ENCODE measurements at places on chromosomes 12 and 14.

- DNase-seq, result no peak
Observed at GRCh38 chr14:60355768-60356167, 106.7 kb downstream of the PPM1A start.

DNA sequence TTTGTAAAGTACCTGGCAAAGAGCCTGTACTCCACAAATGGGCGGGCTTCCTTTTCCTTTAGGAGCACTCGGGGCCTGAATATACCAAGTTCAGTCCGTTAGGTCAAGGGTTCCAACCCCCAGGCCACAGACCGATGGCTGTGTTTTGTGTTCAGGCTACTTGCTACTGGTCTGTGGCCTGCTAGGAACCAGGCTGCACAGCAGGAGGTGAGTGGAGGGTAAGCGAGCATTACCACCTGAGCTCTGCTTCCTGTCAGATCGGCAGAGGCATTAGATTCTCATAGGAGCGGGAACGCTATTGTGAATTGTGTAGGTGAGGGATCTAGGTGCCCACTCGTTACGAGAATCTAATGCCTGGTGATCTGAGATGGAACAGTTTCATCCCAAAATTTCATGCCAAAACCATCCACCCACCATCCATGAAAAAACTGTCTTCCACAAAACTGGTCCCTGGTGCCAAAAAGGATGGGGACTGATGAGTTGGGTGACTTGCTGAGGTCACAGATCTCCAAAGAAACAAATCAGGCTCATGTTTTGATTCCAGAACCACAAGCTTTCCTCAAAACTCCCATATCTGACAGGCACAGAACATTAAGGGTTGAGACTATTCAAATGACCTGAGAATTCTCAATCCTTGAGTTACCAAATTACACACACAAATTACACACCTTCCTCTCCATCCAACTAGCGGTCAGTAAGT is 4.2 kb downstream of the CSRP2 start:
- no peak for DNase-seq

DNA sequence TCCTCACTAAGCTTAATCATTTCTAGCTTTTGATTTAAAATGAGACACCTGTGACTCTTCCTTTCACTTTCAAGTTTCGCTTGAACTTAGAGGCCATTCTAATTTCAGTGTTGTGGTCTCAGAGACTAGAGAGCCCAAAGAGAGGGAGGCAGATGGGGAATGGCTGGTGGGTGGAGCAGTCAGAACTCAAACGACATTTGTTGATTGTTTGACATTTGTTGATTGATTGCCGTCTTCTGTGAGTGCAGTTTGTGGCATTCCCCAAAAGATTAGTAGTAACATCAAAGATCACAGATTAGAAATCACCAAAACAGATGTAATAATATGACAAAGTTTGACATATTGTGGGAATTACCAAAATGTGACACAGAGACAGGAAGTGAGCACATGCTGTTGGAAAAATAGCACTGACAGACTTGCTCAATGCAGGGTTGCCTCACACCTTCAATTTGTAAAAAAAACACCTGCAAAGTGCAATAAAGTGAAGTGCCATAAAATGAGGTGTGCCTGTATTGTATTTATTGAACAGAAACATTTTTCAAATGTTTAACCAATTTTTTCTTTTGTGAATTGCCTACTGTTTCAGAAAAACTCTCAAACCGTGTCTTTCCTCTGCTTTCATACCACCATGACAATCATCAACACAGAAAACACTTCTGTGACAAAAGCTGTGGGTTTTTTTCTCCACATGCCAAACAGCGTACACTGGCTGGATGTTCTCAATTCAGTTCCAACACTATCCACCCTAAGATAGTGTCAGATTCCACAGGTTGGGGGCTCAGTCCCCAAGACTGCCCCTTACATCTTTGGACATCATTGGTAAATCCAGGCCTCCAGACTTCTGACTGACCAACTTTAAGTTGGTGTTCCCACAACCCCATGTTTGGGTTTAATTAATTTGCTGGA is 376.3 kb upstream of the RGS6 start:
- peak; percentile 68 for DNase-seq

DNA sequence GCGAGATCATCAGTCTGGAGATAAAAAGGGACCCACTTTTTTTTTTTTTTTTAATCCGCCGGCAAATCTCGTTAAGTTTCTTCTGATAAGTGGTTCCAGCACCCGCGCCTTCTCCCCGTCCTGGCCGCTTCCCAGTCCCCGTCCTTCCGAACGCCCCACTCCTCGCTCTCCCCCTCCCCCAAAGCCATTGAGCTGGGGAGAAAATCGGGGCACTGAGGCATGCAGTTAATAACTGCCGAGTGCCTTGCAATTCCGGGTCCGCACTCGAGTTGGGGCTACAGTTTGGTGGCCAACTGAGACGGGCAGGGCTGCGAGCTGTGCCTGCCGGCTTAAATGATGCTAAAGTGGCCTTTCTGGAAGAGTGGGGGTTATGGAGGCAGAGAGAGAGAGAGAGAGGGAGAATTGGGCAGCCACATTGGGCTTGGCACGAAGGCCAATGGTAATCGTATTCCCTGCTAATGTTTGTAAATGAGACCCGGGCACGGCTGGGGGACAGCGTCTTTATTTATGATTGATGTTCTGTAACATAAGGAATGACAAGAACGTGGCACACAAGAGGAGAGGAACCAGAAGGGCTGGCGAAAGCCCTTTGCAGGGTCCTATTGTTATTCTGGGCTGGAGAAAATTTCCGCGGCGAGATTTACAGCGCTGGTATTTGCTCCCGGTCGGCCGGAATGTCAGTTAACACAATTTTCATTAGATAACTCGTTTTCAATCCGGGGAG is 115.4 kb upstream of the MYL2 start:
- no peak for DNase-seq

DNA sequence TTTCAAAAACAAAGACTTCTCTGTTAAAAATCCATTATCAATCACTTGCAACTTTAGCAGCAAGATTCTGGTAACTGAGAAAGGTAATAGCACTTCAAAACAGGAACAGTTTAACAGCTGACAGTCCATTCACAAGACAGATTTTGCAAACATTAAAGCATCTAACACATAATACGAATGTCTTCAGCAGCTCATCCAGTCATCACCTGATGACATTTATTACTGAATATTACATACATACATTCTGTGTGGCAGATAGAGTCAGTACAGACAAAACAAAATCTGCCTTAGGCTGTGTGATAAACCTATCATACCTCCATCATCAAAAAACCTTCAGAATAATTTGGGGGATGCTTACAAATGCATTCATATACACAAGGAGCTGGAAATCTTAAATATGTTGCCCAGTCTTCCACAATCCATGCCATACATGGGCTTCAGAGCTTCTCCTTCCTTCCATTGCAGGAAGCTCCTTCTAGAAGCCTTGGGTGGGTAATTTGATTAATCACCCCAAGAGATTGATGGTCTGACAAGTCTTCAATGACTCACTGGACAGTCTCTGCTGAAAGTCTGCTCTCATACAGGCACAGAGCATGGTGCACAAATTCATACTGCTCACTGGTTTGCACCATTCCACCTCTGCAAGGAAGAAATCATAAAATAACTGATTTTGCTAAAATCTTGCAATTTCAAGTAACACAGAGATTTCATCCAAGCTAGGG is 1.6 kb upstream of the PTPRB start:
- no peak for DNase-seq

DNA sequence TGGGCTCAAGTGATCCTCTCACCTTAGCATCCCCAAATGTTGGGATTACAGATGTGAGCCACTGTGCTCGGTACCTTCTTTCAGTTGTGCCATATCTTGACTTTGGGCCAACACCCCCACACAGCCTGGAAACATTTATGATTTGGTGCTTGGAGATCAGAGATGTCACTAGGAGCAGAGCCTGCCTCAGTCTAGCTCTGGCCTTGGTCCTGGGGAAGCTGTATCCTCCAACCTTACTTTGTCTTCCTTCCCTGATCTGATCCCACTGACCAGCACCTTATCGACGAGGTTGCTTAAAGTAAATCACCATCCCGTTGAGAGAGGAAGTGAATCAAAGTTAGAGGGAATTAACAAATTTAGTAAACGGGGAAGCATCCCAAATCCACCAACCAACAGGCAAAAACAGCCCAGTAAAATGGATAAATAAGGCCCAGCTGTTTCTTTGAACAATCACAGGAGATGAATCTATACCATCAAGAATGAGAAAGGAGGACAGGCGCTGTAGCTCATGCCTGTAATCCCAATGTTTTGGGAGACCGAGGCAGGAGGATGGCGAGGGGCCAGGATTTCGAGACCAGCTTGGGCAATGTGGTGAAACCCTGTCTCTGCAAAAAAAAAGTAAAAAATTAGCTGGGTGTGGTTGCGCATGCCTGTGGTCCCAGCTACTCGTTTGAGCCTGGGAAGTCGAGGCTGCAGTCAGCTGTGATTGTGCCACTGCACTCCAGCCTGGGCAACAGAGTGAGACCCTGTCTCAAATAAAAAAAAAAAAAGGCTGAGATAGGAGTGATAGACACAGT is 3.4 kb downstream of the PLBD2 start:
- no peak for DNase-seq

GRCh38 chr14:94476023-94476422 is at the start of gene SERPINA9:
Gene SERPINA9 (minus strand): TSS chr14:94476197. CDS start chr14:94469840, 6,357 bp downstream.
- DNase-seq, result no peak

- DNase-seq, result no peak
Observed at GRCh38 chr12:27285403-27285802, 41.3 kb downstream of the STK38L start.

GRCh38 chr14:90759370-90760077 is 56.7 kb downstream of the TTC7B start:
- no peak for DNase-seq

GRCh38 chr12:82174936-82175335 is 183.3 kb downstream of the CCDC59 start:
- DNase-seq, result no peak

- no peak for DNase-seq
Observed at GRCh38 chr14:68380329-68380741, 412.5 kb downstream of the ZFP36L1 start.

DNA sequence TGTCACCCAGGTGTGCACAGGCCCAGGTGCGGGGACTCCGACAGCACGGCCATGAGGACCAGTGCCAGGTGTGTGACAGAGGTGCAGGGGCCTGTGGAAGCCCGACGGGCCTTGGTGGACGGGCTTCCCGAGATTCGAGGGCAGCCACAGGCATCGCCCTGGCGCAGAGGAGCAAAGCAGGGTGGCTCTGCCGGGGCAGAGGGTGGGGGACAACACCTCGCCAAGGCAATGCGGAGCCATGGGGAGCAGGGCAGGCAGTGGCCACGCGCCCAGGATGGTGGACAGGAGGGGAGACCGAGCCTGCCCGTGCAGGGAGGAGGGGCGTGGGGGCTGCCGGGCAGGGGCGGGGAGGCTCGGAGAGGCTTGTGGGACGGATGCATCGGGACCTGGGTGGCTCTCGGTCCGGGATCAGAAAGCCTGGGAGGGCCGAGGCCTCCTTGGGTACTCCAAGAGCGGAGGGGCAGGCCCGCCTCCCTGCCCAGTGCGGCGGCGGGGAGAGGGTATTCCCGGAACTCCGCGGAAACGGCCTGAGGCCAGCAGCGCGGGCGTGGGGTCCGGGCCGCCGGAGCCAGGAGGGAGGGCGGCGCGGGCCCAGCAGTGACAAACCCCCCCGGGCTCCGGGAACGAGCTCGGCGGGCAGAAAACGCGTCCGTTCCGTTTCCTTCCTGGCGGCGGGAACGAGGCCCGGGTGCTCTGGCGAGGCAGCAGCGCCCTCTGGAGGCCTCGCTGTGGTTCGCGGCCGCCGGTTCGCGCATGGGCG is 1.6 kb downstream of the TMEM121 start:
- peak; percentile 68 for DNase-seq

GRCh38 chr12:56723889-56724700 is 1.0 kb downstream of the NACA start:
- DNase-seq, result no peak

- DNase-seq, result no peak
Observed at GRCh38 chr14:54137614-54137961, 181.0 kb upstream of the BMP4 start.

GRCh38 chr12:268483-268840 is 5.8 kb upstream of the SLC6A13 start:
- DNase-seq, result no peak

- DNase-seq, result no peak
Observed at GRCh38 chr14:80584744-80585505, 356.6 kb downstream of the CEP128 start.

- DNase-seq, result no peak
Observed at GRCh38 chr14:25909045-25909747, 688.6 kb downstream of the NOVA1 start.

GRCh38 chr14:79136071-79137044 is 966.2 kb downstream of the NRXN3 start:
- no peak for DNase-seq

- no peak for DNase-seq
Observed at GRCh38 chr12:11787437-11787836, 138.0 kb downstream of the ETV6 start.

DNA sequence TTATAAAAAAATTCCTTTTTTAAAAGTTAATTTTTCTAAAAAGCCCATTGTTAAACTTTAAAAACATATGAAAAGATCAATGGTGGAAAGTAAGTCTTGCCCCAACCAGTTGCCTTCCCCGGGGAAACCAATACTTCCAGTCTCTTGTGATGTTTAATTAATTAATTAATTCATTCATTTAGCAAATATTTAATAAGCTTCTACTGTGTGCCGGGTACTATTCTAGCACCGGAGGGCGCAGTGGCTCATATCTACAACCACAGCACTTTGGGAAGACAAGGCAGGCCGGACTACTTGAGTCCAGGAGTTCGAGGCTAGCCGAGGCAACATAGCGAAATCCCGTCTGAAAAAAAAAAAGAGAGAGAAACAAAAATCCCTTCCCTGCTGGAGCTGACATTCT is 87.4 kb downstream of the HECTD4 start:
- DNase-seq, result no peak
